ENCODE measurements at places on chromosomes 2 and 18.

- DNase-seq = no peak
Observed at GRCh38 chr2:211812587-211812986, 726.0 kb downstream of the ERBB4 start.

DNA sequence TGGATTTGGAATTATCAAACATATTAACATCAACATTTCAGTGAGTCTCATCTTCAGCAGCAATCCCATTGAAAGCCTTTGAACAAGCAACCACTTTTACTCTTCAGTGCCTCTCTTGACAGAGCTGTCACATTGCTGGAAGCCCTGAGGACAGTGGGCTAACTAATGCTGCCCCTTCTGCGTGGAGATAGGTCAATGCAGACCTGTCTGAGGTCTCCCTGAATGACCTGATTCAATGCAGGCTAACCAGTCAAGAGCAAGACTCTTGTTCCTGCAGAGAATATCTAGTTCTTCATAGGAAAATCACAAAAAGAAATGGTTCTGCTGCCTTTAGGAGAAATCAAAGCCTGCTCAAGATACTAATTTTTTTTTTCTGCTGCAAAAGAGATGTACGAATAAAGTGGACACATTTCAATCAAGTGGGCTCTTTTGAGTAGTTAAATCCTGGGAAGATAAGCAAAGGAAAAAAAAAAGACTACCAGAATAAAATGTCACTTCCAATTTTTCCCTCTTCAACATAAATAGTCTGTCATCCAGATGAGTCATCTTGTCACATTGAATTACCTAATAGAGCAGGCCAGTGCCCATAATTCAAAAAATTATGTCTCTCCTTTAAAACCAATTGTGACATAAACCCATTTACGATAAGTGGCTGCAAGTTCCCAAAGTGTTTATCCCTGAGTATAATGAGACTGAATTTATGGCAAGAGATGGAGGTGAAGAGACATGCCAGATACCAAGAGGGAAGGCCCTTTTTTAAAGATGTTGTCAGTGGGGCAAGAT lies 1269.0 kb upstream of the DDX18 start:
- no peak for DNase-seq

GRCh38 chr2:3805201-3805939 lies 102.0 kb downstream of the DCDC2C start:
- no peak for DNase-seq

GRCh38 chr18:79371561-79372121 lies 24.1 kb upstream of the NFATC1 start:
- no peak for DNase-seq

GRCh38 chr2:168699844-168700417 lies 102.5 kb upstream of the NOSTRIN start:
- DNase-seq = no peak

DNA sequence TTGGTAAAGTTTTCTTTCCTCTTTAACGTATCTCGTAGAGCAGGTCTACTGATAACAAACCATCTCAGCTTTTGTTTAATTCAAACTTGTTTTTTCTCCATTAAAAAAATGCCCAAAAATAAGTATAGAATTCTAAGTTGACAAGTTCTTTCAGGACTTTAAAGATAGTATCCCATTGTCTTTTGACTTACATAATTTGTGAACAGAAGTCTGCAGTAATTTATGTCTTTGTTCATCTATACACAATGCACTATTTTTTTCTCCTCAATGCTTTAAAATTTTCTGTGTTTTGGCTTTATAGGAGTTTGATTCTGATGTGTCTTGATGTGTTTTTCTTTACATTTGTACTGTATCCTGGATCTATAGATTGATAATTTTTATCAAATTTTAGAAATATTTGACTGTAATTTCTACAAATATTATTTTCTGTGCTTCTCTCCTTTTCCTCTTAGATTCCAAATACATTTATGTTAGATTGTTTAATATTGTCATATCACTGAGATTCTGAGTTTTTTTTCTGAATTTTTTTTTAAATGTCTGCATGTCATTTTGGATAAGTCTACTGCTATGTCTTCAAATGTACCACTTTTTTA lies 143.3 kb downstream of the FTCDNL1 start:
- no peak for DNase-seq

DNA sequence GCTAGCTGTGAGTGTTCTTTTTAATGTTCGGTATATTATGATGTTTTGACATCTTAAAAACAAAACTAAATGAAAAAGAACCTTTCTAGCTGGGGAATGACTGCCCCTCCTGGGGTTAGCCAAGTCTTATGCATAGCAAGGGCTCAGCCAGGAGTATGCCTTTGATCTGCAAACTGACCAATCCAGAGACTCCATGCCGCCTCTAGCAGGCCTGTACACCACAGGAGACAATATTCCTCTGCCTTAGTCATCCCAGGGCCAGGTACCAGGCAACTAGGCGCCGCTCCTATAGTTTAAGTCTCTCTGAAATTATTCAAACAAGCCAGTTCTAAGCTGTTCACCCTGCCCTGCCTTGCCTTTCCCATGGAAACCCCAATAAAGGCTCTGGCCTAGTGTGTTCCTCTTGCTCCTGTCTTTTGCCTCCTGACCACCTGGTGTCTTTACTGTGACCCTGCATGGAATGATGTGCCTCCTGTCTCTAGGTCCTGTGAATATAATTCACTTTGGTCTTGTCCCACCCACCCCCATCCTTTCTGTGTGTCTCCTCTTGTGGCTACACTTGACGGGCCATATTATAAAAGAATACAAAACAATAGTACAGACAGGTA lies 52.0 kb upstream of the CHN1 start:
- no peak for DNase-seq

GRCh38 chr2:166106431-166107015 lies 21.3 kb downstream of the SCN1A start:
- no peak for DNase-seq

Measured in stimulated activated CD4-positive, alpha-beta T cell treated with anti-CD3 and anti-CD28 coated beads, Interleukin-1b, Interleukin-23, amount 100 ng/mL, for 1 hour (primary cell).